Suppressor macrophage treated with lipopolysaccharide for 1 hour (primary cell): ENCODE measurements at places on chromosomes 7 and 10.

DNA sequence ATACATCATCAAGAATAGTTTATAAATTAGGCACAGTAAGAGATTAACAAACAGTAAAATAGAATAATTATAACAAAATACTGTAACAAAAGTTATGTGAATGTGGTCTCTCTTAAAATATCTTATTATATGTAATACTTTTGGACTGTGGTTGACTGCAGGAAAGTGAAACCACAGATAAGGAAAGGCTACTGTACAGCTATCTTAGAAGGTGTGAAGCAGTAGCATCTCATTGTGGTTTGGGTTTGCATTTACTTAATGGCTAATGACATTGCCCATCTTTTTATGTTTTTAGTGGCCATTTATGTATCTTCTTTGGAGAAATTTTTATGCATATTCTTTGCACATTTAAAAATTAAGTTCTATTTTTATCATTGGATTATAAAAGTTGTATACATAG is 296.4 kb upstream of the MAGI2 start:
- no peak for DNase-seq

- no peak for DNase-seq
These were observed 63.8 kb downstream of the MICALL2 start for GRCh38 chr7:1395211-1396070.

- no peak for DNase-seq
These were observed 32.6 kb downstream of the CFAP43 start for GRCh38 chr10:104199567-104199966.

GRCh38 chr7:50261593-50261992 is 42.9 kb upstream of the IKZF1 start:
- DNase-seq: no peak

GRCh38 chr7:137728426-137728825 is 118.3 kb downstream of the DGKI start:
- no peak for DNase-seq

DNA sequence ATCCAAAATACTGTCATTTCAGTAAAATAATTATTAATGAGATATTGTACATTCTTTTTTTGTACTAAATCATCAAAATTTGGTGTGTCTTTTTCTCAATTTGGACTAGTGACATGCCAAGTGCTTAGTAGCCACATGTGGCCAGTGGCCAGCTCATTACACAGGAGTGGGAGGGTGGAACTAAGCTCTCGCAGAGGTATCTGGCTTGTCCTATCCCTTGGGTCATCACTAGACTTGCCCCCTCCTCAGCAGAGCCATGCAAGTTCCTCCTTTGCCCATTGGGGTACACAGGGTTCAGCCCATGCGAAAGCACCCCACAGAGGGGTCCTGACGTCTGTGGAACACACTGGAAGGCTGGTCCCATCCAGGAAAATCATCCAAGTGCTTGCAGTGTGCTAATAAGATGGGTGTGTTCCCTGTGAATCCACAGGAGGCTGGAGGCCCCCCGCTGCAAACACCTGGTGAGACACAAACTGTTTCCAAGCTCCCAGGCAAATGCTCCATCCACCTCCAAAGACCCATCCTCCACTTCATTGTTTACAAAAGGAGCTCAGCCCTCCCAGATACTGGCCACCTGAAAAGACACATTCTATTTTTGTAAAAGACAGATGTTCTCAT is 1.3 kb downstream of the ARHGAP22 start:
- peak; percentile 28 for DNase-seq

DNA sequence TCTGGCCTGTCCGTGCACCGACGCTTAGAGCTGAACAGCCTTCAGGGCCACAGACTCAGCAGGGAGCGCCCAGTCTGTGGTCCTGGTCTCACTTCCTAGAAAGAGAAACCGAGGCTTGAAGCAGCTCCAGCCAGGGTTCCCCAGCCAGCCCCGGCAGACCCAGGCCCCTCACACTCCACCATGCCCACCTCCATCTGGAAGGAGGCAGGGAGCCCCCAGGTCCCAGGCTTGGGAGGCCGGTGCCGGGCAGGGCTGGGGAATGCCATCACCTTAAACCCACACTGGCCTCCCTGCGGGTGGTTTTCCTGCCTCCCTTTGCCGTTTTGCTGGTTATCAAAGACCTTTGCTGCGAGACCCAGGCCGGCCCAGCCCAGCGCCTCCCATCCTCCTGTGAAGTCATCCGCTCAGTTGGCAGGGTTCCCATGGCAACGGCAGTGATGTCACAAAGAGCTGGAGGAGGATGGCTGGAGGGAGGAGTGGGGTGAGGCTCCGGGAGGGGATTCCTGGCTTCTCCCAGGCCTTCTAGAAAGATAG is 24.0 kb downstream of the ELFN1 start:
- no peak for DNase-seq

DNA sequence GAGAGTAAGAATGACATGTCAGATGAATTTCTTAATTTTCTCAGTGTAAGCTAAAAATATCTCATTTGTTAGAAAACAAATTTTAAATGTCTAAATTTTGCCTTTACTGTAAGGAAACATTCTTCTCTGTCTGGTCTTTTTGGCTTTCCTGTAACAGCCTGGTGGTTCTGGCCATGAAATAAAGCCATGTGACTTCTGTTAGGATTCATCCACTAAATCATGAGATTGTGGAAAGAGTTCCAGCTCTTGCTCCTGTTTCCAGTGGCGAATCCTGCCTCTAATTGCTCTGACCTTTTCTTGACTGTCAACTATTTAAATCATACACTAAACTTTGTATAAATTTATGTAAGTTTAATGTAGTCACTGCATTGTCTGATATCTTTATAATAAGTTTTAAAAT is 398.5 kb upstream of the AKR1E2 start:
- no peak for DNase-seq

DNA sequence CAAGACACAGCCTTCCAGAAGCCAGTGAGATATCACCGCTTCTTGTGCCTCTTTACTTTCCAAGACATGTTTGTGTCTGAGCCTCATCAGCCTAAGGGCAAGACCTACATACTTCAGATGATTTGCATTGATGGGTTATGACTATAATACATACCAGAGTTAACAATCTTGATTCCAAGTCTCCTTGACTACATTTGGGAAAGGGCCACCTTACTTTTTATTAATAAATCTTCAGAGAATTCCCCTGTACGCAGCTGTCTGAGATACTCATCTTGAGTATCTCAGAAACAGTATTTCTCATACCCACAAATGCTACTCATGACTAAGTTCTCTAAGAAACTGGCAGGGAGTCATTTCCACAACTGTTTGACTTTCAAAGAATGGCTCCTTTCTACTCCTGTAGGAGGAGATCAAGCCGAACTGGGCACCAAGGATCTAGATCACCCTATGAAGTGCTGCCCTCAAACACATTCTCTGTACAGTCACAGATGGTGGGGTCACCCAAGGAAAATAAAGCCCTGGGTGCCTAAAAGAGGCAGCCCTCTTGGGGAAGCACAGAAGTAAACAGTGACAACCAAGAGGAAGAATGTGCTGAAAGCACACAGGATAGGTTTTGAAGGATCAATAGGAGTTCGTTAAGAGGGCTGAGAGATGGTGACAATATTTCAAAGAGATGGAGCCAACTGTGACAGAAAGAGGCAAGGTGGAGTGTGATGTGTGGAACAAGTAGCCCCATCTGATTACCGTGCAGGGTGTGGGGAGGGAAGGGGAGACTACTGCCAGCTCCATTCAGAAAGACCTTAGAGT is 138.9 kb downstream of the JAZF1 start:
- no peak for DNase-seq

DNA sequence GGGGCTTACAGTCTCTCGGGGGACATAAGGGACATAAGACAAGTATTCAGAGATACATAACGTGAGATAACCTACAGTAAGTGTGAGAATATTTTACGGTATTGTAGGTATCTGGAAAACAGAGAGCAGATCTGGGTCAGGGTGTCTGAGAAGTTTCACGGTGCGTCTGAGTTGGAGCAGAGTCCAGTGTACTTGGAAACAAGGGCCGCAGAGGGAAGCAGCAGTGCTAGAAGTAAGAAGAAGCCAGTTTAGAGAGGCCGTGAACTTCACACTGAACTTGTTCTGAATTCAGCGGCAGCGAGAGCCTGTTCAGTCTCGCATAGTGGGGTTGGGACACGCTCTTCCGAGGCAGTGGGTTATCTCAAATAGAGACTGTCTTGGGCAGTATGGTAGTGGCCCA is 85.5 kb downstream of the TAF3 start:
- no peak for DNase-seq

DNA sequence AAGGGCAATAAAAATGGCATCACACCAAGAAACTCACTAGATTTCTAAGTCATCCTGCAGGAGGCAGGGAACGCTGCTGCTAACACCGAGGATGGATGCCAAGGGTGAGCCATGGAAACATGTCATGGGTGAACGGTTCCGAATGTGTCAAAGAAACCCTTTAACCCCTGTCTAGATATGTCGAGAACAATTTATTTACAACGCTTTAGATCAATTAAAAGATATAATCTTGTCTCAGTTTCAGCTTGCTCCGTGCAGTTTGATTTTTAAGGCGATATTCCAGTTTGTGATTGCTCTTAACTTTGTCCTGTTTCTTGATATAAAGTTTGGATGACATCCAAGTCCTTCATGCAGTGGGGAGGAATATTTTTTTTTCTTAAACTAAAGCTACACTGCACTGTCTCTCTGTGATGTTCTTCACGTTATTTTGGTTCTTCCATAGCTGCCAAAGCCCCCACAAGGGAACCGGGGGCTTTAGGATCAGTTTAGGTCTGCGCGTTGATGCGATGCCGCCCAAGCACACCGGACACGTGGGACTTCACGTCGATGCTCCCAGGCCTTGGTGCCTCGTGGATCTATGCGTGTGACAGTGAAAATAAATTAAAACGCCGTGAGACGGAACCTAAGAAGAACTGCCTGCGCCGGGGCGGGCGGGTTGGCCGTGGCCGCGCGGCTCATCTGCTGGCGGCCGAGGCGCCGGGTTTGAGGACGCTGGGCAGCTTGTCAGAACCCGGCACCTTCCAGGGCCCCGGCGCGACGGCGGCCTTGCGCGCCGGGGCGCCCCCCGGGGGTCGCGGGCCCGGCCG is 220.3 kb downstream of the PHTF2 start:
- peak; percentile 23 for DNase-seq

DNA sequence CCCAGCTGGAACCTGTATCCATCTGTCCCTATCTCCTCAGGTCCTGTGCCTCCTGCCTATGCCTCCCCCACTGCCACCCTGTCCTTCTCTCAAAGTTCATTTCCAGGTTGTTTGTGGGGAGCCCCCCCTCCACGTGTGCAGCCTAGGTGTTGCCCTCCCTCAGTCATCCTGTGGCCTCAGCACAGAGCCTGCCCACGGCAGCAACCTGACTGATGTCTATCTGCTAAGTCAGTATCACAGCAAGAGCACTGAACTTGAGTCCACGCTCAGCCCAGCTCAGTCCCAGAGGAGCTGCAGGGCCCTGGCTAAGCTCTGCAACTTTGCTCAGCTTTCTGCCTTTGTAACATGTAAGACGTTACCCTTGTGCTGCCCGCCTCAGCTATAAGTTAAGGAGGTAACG is 28.7 kb downstream of the FAM53B start:
- no peak for DNase-seq

GRCh38 chr10:127405221-127405620 is 143.9 kb upstream of the NPS start:
- no peak for DNase-seq

DNA sequence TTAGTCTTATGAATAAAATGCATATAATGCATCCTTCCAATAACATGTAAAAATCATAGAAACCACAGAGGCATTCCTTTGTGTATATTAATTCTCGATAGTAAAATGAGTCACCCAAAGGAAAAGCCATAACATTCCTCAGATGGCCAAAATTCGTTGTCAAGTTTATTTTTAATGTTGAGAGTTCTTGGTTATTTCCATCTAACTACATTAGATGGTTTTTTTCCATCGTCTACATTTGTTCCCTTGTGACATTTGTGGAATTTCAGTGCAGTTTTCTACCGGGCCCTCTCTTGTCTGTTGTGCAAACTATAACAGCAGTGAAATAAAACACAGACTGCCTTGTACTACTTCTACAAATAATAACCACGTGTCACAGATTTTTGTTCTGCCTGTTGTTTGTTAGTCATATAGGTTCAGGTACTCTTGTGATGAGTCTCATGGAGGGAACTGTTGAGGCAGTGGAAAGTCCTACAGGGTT is 54.7 kb upstream of the CCAR1 start:
- no peak for DNase-seq

GRCh38 chr10:89074120-89074519 is 83.5 kb downstream of the FAS start:
- no peak for DNase-seq

- DNase-seq: no peak
These were observed 393.8 kb downstream of the LRMDA start for GRCh38 chr10:75825235-75825634.

DNA sequence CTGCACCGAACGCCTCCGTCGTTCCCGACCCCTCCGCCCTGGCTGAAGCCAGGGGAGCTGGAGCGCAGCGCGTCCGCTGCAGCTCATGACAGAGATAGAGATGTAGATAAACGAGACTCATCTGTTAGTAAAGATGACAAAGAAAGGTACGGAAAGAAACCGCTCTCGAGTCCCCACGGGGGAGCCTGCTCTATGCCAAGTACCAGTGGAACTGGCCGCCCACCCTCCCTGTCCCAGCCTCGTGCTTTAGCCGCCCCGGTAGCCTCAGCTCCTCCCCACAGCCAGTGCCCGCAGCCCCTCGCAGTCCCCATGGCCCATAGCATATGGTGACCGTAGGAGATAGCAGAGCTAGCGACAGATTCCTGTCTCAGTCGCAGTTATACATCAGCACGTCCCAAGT is 344.7 kb upstream of the GALNT17 start:
- DNase-seq: no peak

GRCh38 chr10:95475827-95476468 is 85.2 kb downstream of the SORBS1 start:
- no peak for DNase-seq

DNA sequence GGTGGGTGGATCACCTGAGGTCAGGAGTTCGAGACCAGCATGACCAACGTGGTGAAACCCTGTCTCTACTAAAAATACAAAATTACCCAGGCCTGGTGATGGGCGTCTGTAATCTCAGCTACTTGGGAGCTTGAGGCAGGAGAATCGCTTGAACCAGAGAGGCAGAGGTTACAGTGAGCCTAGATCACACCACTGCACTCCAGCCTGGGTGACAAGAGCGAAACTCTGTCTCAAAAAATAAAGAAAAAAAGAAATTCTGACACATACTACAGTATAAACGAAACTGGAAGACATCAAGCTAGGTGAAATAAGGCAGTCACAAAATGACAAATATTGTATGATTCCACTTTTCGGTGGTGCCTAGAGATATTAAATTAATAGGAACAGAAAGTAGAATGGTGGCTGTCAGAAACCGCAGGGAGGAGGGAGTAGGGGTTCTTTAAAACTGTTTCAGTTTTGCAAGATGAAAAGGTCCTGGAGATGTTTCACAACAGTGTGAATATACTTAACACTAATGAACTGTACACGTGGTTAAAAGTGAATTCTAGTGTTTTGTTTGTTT is 23.2 kb downstream of the PILRA start:
- peak; percentile 96 for DNase-seq

- DNase-seq: no peak
These were observed 46.4 kb upstream of the RSBN1L start for GRCh38 chr7:77649716-77650349.

DNA sequence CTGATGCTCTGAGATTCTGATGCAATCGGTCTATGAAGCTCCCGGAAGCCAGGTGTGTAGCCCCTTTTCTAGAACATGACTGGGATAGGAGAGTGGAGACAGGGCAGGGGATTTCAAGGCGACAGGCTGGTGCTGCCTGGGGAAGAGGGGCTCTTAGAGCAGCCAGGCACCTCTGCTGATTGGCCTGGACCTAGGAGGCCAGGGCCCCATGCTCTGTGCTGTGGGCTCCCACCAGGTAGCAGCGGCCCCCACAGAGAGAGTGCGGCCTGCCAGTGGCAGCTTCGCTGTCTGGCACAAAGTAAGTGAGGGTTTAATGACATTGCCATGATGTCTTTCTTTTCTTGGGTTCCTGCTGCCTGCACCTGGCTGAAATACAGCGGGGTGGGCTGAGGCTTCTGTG is 99.4 kb upstream of the PODXL start:
- no peak for DNase-seq

GRCh38 chr7:875476-876076 is 778 bp upstream of the GET4 start:
- no peak for DNase-seq
